ENCODE measurements at places on chromosomes 3 and 15. TPM values are rescaled to one million over a fixed set of nuclear protein-coding genes. Genes with fewer than 3 reads are reported as not detected.

MKRN3 gene
- total RNA-seq = 1.1 TPM

CACNA1D gene
- 1.0 TPM for total RNA-seq

TF gene
- total RNA-seq = 0.59 TPM

TCAIM gene
- total RNA-seq = 6.5 TPM

SPTBN5 gene
- 0.21 TPM for total RNA-seq

AGBL1 gene
- not detected for total RNA-seq

PBRM1 gene
- total RNA-seq = 16.7 TPM

CGNL1 gene
- total RNA-seq = 0.70 TPM

ITPKA gene
- total RNA-seq = 13.2 TPM

MRAS gene
- 11.0 TPM for total RNA-seq

ISLR gene
- total RNA-seq = 0.36 TPM

PCLAF gene
- total RNA-seq = 115 TPM

ANKRD63 gene
- 0.20 TPM for total RNA-seq

PRR23C gene
- total RNA-seq = not detected

PPARG gene
- total RNA-seq = 42.1 TPM

MUC20 gene
- total RNA-seq = 0.74 TPM

SAXO2 gene
- total RNA-seq = 0.99 TPM

ZBBX gene
- not detected for total RNA-seq

PRSS50 gene
- total RNA-seq = not detected

ANKUB1 gene
- total RNA-seq = not detected

TM2D3 gene
- total RNA-seq = 30.3 TPM

B3GNT5 gene
- 29.2 TPM for total RNA-seq

ACVR2B gene
- 1.4 TPM for total RNA-seq

CCDC39 gene
- total RNA-seq = not detected

DUOX2 gene
- total RNA-seq = 0.04 TPM

FEZF2 gene
- total RNA-seq = not detected

DRD3 gene
- total RNA-seq = not detected

POPDC2 gene
- total RNA-seq = 0.23 TPM

GRM2 gene
- 0.10 TPM for total RNA-seq

TLR9 gene
- not detected for total RNA-seq

C2CD4A gene
- total RNA-seq = 0.14 TPM

ACAN gene
- total RNA-seq = 1.2 TPM

TERC gene
- total RNA-seq = not detected

CDC25A gene
- 10.2 TPM for total RNA-seq

BSN gene
- total RNA-seq = 0.25 TPM

ACTR8 gene
- total RNA-seq = 15.5 TPM

PAQR5 gene
- total RNA-seq = 109 TPM
